ENCODE measurements at places on chromosomes 6 and 20.

DNA sequence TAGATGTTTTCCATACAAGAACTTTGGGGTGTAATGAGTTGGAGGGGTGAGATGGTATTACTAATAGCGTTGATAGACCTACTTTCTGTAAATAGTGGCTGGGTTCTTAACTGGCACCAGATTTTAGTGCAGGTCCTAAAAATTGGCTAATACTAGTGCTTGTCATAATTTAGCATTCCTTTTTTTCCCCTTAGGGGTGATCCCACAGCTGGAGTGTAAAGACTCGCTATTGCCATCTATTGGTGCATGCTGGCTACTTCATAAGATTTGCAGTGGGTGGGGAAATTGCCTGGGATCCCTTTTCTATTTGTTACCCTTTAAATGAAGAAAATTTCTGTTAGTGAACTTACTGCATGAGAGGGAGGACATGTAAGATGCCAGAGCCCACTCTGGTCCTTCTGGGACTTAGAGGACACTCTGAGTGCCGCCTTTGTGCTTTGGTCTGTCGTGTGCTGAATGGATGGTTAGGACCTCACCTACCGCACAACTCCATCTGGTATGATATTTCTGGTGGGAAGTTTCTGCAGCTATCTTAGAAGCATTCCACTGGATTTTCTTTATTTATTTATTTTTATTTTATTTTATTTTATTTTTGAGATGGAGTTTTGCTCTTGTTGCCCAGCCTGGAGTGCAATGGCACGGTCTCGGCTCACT is 195.5 kb downstream of the JARID2 start:
- peak; percentile 62 for DNase-seq

DNA sequence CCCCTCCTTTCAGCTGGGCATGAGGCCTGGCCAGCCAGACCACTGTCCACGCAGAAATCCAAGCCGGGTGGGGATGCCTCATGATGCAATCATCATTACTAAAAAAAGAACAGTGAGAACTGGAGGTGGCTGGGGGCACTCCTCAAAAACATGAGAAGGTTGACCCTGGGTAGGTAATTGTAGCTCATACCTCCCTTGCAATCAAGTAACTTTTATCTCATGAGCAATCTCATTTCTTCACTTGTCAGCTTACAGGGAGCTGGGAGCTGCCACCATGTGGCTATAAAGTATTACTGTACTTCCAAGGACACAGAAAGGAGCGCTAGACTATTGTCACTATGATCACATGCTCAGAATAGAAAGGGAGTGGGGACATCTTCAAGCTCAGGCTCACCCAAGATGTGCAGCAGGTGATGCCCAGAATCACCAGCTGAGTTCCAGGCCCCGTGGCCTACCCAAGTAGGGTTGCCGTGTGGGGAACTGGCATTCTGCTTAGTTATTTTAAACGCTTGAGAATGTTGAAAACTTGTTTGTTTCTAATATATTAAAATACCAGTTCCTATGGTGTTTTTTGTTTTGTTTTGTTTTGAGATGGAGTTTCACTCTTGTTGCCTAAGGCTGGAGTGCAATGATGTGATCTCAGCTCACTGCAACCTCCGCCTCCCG is 3.0 kb upstream of the CDH26 start:
- DNase-seq, result no peak

- DNase-seq, result no peak
Measured at GRCh38 chr6:47724300-47724699, 25.9 kb downstream of the ADGRF4 start.

GRCh38 chr6:169904051-169904922 is 152.9 kb downstream of the ERMARD start:
- no peak for DNase-seq

DNA sequence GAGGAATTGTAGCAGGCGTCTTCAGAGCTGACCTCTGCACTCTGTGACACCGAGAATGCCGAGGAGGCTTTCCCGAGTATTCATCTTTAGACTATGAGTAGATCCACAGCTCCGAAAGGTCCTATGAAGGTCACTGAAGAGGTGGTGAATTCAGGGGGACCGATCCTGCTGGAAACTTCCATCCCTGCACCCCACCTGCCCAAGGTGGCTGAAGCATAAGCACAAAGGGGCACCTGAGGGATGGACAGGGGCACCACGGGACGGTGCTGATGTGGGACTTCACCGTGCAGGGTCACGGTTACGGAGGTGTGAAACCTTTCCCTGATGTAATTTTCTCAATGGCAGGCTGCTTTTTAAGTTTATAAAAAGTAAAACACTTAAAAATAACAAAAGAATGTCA is 24.4 kb downstream of the DIDO1 start:
- DNase-seq, result no peak

DNA sequence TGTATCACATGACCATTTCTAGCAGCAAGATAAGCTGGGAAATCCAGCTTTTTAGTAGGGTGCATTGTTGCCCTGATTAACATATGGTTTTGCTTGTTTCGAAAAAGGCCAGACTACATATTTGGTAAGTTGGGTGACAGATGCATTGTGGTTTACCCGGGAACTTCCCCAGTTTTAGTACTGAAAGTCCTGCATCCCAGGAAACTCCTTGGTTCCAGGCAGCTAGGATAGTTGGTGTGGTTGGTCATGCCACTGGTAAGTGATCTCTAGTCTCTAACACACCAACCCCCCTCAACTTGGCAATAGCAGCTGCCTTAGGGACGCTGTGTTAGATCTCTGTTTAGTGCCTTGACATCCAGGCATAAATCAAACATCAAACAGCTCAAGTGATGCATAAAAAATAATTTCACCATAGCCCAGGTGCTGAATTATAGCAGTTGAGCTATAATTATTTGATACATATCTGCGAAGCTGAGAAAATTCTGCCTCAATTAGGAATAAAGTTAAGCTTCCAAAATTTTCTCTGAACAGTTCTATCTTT is 216.5 kb downstream of the TFAP2C start:
- no peak for DNase-seq

- DNase-seq, result no peak
Measured at GRCh38 chr20:50727792-50728485, 3.4 kb upstream of the PARD6B start.

- DNase-seq, result no peak
Measured at GRCh38 chr6:22281341-22282085, 15.3 kb downstream of the PRL start.

GRCh38 chr6:93749930-93750329 is 330.6 kb upstream of the EPHA7 start:
- DNase-seq, result no peak

- DNase-seq, result no peak
Measured at GRCh38 chr6:101482606-101483005, 89.1 kb downstream of the GRIK2 start.

DNA sequence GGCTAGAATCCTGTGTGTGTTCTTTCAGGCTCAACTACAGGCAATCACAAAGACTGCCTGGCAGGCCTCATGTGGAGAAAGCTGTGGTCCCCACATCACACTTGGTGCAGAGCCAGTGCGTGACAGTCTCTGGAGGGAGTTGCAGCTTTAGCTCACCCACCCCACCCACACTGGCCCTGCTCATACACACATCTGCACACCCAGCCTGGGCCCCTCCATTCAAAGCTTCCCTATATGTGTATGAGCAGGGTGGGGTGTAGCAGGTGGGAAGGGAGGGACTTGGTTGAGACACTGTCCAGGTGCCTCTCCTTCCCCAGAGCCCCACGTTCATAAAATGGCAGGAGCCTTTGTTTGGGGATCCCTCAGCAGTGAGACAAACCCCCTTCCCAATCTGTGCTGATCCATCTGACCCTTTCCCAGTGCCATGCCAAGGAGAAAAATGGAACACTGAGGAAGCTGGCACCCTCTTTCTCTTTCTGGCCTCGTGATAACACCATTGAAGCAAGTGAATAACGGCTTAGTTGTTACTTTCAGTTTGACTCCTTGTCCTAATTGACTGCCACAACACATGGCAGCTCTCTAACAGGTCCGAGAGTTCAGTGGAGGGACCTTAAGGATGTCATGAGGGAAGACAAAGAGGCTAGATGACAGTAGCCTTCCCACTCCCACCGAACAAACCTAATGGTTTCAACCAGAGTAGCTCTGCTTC is 53.8 kb upstream of the NRSN1 start:
- no peak for DNase-seq

GRCh38 chr20:20446425-20447015 is 78.6 kb downstream of the INSM1 start:
- peak; percentile 65 for DNase-seq

- peak; percentile 69 for DNase-seq
Measured at GRCh38 chr6:167996424-167997199, 859 bp upstream of the KIF25 start.

- no peak for DNase-seq
Measured at GRCh38 chr6:14068623-14069022, 48.9 kb upstream of the CD83 start.

GRCh38 chr20:23257106-23257761 is 93.4 kb upstream of the NXT1 start:
- no peak for DNase-seq

- DNase-seq, result no peak
Measured at GRCh38 chr6:3285732-3286131, 27.0 kb downstream of the PSMG4 start.

DNA sequence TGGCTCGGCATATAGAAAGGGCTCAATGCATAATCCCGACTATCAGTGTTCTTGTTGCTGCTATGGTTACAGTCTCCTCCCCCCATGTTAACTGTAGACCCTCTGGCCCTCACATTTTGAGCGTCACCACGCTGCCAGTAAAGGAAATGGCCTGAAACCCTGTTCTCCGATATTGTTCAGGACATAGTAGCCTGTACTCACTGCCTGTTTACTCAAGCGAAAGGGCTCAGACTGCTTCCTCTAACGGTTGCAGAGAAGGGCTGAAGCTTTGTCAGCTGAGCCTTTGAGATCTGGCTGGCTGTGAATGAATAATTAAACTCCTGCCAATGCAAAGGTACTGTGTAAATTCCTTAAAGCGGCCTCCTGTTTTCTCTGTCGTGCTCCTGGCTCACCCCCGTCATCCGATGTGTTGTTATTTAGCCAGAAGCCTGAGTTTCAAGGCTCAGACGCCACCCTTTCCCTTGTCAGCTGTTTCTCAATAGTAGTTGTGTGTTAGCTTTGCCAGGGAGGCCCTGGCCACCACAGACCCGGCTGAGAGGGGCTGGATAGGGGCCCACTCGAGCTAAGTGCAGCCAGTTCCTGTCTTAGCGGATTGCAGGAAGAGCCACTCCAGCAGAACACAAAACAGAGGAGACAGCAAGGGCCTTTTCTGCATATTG is 31.2 kb upstream of the RALGAPA2 start:
- DNase-seq, result peak; percentile 61

All from G401 (cell line).